ENCODE measurements at places on chromosomes 5 and 9.
A peak's percentile ranks its signal among the peaks of the same experiment; 100 is the strongest.

DNA sequence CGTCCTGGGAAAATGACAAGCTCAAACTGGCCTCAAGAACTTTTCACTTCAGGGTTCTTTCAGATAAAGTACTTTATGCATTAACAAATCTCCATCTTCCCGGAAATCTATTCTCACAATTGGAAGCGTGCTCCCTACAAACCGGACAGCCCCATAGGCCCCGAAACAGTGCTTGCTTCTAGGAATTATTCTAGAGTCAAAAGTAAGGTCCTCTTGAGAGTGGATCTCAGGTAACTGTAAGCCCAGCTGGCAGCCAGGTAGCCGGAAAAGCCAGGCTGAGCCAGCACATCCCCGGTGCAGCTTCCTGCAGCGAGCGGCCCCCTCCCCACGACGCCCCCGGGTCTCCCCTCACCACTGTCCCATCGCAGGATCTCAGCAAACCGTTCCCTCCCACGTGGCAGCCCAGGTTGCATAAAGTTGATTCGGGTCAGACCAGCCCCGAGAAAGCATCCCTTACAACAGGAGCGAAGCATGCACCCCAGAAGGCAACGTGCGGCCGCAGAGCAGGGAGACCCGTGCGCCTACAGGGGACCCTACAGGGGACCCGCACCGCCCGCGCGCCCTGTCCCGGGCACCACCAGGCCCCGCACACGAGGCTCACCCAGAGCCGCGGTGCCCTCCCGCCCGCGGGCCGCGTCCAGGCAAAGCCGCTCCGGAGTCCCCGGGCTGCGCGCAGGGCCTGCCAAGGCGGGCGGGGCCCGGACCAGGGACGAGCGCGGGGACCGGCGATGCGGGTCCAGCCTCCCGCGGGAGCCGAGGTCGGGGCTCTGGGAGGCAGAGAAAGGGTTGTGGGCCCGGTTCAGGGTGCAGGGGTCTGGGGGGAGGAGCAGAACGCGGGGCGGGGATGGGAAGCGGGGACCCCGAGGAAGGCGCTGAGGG is 920 bp downstream of the LPCAT1 start:
- DNase-seq = peak; percentile 31

GRCh38 chr5:168603746-168604145 is 24.6 kb upstream of the PANK3 start:
- no peak for DNase-seq

- DNase-seq = no peak
Measured at GRCh38 chr5:5188376-5189050, 48.4 kb downstream of the ADAMTS16 start.

GRCh38 chr5:161414037-161414436 is 132.5 kb downstream of the GABRB2 start:
- no peak for DNase-seq

- peak; percentile 78 for DNase-seq
Measured at GRCh38 chr9:38017149-38017884, 51.7 kb downstream of the SHB start.

DNA sequence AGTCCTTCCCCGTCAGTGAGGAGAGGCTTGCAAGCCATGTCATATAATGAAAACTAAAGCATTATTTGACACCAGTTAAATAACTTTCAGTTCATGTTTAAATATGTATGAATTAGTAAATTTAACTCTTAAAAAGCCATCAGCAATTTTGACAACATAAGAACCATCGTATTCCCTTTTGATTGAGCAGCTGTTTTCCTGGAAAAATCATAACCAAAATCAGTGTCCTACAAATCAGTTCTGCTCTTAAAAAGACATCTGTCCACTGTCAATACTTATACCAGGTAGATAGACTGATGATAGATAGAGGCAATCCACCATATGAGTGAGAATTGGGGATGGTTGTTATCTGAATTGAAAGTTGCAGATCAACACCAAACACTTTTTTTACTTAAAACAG is 2.3 kb downstream of the DIRAS2 start:
- no peak for DNase-seq

- DNase-seq = no peak
Measured at GRCh38 chr5:43230707-43231106, 38.7 kb downstream of the NIM1K start.

- no peak for DNase-seq
Measured at GRCh38 chr9:20908461-20908860, 123.0 kb downstream of the HACD4 start.

DNA sequence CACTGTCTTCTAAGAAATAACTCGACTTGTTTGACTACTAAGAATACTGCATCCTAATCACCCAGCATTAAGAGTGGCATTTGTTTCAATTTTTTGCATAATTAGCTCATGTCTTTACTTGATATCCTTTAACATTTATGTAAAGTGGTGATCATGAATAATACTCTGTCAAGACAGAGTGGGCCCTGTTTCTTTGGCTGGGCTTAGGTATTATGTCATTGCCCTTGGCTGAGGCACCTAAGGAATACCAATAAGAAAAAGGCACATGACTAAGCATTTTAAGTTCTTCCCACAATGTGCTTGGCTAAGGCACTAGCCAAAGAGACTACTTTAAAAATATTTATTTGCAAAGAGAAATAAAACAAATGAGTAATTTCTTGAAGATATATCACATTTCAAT is 308.1 kb downstream of the CTNND2 start:
- DNase-seq = no peak

- no peak for DNase-seq
Measured at GRCh38 chr9:137173796-137174664, 2.2 kb upstream of the TMEM210 start.

- DNase-seq = no peak
Measured at GRCh38 chr5:28473531-28474107, 1435.2 kb upstream of the CDH9 start.

GRCh38 chr5:6383376-6383775 is 5.0 kb upstream of the MED10 start:
- DNase-seq = no peak

- DNase-seq = no peak
Measured at GRCh38 chr9:105969636-105970035, 275.3 kb downstream of the TMEM38B start.

DNA sequence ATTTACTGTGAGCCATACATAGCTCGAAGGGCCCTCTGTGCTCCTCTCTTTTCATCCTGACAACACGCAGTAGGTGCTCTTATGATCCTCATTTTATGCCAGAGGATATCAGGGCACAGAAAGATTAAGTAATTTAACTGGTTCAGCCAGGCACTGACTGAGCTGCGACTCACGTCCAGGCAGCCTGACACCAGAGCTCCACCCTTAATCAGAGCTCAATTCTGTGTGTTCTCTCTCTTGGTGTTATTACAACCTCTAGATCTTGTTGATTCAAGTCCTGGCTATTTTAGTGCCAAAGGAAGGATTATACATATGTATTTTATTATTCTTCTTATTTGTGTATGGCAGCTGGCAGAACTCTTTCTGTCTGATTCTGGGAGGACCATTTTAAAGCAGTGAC is 59.7 kb downstream of the OSMR start:
- DNase-seq = no peak

DNA sequence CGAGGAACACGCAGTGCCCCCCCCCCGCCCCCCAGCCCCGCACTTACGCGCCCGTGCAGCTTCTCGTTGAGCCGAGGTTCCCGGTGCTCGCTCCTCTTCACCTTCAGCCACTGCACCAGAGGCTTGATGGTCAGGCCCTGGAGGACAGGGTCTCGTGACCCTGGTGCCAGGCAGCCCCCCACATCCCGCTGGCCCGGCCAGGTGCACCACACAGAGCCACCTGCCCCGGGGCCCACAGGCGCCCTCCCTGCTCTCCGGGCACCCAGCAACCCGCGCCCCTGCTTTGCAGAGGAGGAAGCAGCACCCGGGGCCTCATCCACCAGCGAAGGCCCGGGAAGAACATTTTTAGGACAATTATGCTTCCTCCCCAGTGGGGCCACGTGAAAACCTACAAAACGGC is 39.0 kb downstream of the EXOC3 start:
- DNase-seq = no peak

DNA sequence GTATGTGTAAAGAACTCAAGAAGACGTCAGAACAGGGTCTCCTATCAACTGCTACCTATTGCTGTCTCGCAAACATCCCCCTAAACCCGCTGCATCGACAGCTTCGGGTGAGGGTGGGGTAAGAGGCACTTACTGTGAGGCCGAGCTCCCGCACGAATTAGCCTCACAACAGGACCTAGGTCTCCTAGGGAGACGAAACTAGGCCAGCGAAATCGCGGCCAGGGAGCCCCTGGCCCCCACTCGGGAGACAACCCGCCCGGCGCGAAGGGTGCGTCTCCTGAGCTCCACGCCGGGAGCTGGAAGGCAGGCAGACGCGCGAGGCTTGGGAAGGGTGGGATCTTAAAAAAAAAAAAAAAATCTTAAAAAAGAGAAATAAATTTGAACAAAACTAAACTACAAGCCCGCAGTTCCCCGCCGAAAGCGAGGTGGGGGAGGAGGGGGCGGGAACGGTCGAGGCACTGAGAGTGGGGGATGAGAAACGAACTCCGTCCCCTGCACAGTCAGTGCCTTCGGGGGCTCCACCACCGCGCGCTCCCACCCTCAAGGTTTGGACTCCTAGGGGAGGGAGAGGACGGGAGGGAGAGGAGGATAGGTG is 33.0 kb upstream of the NFIB start:
- peak; percentile 88 for DNase-seq

DNA sequence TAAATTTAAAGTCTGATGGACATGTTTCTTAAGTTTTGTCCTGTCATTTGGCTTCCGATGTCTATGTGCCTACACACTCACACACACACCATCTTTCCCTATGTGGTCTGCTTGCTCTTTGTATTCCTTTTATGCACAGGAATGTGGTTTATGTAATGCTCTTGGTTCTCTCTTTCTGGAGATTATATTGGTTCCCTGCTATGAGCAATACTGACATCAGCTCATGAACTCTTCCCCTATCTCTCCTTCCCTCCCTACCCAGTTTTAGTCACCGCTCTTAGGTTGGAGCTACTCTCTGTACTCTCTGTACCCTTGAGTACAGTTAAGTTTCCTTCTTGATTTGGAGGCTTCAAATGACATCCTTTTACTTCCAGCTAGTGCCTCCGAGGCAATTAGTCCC is 77.9 kb upstream of the MVB12B start:
- DNase-seq = no peak

- DNase-seq = no peak
Measured at GRCh38 chr5:16033187-16033925, 146.2 kb downstream of the MARCHF11 start.

DNA sequence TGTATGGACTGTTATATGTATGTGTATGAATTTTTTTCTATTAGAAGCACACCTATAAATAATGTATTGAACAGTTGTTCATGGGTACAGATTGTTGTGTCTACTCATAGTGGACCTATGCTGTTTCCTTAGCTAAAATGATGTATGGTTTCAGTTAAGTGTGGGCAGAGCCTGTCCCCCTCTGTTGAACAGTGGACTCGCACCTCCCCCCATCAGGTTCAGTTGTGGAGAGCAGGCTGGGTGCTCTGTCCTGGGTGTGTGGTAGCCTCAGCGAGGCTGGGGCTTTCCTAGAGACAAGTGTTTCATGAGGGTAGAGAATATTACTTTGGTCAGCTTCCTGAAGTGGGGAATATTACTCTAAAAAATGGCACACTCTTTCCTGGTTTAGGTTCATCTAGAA is 47.4 kb upstream of the LRRTM2 start:
- no peak for DNase-seq

- DNase-seq = no peak
Measured at GRCh38 chr5:1108023-1108864, 3.6 kb downstream of the SLC12A7 start.

- no peak for DNase-seq
Measured at GRCh38 chr5:60576425-60576824, 123.5 kb downstream of the DEPDC1B start.

DNA sequence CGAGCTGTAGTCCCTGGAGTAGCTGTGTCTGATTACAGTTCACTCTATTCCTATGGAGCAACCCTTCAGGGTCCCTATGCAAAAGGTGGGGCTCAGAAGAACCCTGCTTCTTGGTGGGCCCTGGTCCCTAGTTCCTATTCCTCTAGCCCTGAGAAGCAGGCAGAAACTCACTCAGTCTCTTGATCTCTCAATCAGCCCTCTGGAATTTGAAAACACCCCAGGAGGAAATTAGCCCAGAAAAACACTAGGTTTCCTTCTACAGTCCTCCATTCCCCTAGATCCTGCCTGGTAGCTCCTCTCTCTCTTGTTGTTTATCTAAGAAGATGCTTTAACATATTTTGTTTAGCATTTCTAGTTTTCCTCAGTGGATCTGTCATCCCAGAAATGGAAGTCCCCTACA is 7.6 kb downstream of the RGS3 start:
- DNase-seq = no peak

GRCh38 chr9:79431019-79431679 is 140.6 kb upstream of the TLE4 start:
- no peak for DNase-seq

GRCh38 chr5:84393969-84394368 is 9.3 kb upstream of the EDIL3 start:
- DNase-seq = no peak

DNA sequence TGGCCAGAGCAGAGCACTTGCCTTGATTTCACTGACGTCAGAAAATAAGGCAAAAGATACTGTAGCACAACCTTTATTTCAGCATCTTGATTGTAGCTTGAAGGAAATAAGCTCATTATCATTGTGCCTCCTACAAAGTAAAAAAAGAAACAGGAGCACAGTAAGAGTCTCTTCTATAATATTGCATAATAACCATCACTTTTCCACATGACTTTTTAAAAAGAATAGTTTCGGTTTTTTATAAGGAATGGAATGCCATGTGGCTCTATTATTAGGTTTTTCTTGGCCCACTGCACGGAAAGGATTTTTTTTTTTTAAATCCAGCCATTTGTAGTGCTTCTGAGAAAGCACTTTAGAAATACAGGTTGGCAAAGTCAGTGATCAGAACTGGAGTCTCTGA is 655.3 kb downstream of the LRRC70 start:
- DNase-seq = no peak

Data from right hindlimb (tissue), 1 donor.